Heart left ventricle (tissue), 16 donors: ENCODE measurements at places on chromosomes 16 and 17. TPM values are rescaled to one million over a fixed set of nuclear protein-coding genes. Genes with fewer than 3 reads are reported as not detected.

The CBFA2T3 gene
- 5.8 TPM for total RNA-seq

The HSPB9 gene
- total RNA-seq: not detected

The TMEM88 gene
- 16.7 TPM for total RNA-seq

The CAMTA2 gene
- total RNA-seq: 35.2 TPM

The SLFN14 gene
- total RNA-seq: not detected

The GLTPD2 gene
- total RNA-seq: not detected

The ARL6IP1 gene
- total RNA-seq: 46.5 TPM

The FAM171A2 gene
- 0.45 TPM for total RNA-seq

The CDC6 gene
- 0.65 TPM for total RNA-seq

The MYH13 gene
- total RNA-seq: not detected

The GJC1 gene
- total RNA-seq: 24.9 TPM

The ZPBP2 gene
- not detected for total RNA-seq

The NOTUM gene
- 0.60 TPM for total RNA-seq

GRCh38 chr17:16329519-16330271 is 23.6 kb downstream of the CENPV start:
- DNase-seq: no peak

DNA sequence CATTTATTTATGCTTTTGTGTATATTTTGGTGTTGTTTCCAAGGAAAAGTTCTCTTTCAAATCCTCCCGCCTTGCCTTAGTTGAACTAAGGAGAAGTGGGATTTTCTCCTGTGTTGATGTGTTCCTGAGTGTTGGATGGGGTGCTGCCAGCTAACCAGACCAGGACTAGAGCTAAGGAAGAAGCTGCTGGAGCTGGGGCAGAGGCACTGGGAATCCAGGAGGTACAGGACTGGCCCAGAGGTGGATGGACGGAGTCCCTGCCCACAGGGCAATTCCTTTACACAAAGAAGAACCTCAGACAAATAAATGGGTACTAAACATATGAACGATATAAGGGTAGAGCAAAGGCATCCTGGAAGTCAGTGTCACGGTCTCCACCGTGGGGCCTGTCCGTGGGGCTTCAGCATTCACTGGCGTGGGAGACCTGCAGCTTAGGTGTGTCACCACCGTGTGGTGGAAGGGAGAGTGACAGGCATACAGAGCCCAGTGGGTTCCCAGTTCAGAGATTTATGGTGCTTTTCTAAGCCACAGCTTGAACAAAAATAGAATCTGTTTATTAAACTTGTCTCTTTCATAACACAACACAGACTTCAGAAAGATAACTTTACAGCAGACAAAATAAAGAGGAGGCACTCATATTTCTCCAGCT is 270.7 kb downstream of the NTN1 start:
- peak; percentile 43 for DNase-seq

- DNase-seq: peak; percentile 50
Observed at GRCh38 chr17:83195330-83196023, 116.1 kb downstream of the METRNL start.

GRCh38 chr17:69523244-69523861 is 108.9 kb downstream of the MAP2K6 start:
- peak; percentile 20 for DNase-seq

DNA sequence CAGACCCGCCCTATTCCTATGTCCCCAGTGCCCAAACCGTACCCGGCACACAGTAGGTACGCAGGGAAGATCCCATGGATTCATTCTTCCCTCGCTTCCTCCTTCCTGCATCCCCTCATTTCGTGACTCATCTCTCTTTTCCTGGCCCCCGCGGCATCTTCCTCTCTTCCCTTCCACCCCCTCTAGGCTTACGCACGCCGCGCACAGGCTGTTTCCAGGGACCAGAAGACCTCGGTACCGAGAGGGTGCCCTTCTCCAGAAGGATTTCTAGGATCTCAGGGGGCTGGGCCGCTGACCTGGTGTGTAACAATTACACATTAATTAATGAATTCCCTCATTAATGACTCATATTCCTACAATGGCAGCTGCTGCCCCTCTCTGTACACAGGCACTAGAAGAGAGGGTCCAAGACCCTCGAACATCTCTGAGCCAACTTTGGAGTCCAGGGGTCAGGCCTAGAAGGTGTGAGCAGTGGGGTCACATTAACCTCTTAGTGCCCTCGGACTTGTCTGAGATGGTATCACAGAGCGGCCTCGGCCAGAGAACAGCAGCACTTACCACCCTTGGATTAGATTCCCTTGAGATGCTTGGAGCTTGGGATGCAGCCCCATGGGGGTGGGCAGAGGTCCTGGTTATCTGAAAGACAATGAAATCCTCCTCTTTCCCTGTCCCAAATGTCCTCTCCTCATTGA is 16.8 kb upstream of the PLLP start:
- peak; percentile 40 for DNase-seq

DNA sequence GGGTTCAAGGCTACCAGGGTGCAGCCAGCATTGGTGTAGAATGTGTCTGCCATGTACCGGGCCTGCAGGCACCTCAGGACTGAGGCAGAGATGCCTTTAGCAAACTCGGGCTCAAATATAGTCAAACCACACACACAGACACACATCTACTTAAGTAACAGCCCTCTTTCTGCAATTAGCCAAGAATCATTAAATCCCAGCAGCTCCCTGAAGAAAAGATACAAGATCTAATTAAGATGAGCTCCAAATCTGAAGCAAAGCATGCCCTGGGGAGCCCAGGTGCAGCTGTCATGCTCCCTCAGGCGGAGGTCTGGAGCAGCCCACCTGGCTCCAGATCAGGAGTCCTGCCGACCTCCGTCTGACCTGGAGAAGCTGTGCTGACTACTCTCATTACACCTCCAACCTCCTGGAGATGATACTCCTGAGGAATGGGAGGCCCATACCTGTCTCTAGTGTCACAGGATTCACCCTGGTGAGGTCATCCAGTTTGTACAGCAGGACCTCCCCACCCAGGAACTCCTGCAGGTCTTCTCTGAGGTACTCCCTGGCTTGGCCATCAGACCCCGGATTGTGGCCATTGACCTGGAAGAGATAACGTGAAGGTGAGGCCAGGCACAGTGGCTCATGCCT is 6.9 kb downstream of the MYO19 start:
- no peak for DNase-seq

- no peak for DNase-seq
Observed at GRCh38 chr17:17298108-17298507, 5.1 kb upstream of the NT5M start.

- DNase-seq: no peak
Observed at GRCh38 chr17:28944862-28945741, 6.2 kb downstream of the PHF12 start.

DNA sequence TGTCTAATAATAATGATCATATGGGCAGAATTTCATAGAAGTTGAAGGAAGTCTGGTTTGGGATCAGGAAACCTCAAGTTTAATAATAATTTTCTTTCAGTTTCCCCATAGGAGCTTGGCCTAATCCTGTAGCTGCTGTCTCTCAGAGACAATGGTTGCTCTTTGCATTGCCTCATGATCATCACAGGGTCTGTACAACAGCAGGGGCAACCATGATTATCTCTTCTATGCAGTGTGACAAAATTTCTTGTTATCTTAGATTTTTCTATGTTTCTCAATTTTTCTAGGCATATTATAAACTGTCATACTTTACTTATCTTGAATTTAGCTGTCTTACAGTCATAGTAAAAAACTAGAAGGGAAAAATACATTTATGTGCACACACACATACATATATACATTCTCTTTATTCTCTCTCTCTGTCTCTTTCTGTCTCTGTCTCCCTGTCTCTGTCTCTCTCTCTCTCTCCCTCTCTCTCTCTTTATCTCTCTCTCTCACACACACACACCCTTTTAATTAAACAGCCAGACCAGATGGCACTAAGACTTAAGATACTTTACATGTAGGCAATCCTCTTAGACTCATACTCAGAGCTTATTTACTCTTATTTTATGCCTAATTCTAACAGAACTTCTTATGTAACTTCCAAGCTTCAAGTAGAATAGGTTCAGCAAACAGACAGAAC is 30.5 kb downstream of the SMIM36 start:
- DNase-seq: no peak

DNA sequence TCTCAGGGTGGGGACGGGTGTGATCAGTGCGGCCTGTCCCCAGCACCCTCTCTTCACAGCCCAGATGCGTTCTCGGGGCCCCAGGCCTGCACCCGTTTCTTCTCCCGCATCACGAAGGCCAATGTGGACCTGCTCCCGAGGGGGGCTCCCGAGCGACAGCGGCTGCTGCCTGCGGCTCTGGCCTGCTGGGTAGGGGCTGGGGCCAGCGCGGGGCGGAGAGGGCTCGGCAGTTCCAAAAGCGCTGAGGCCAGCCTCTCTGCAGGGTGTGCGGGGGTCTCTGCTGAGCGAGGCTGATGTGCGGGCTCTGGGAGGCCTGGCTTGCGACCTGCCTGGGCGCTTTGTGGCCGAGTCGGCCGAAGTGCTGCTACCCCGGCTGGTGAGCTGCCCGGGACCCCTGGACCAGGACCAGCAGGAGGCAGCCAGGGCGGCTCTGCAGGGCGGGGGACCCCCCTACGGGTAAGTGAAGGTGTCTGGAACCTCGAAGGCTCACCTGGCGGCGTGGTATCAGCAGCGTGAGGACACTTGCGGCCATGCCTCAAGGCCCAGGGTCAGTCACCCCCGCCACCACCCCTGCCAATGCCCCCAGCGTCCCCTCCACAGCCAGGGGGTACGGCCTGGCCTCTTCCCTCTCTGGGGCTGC is 4.4 kb downstream of the MSLN start:
- no peak for DNase-seq

DNA sequence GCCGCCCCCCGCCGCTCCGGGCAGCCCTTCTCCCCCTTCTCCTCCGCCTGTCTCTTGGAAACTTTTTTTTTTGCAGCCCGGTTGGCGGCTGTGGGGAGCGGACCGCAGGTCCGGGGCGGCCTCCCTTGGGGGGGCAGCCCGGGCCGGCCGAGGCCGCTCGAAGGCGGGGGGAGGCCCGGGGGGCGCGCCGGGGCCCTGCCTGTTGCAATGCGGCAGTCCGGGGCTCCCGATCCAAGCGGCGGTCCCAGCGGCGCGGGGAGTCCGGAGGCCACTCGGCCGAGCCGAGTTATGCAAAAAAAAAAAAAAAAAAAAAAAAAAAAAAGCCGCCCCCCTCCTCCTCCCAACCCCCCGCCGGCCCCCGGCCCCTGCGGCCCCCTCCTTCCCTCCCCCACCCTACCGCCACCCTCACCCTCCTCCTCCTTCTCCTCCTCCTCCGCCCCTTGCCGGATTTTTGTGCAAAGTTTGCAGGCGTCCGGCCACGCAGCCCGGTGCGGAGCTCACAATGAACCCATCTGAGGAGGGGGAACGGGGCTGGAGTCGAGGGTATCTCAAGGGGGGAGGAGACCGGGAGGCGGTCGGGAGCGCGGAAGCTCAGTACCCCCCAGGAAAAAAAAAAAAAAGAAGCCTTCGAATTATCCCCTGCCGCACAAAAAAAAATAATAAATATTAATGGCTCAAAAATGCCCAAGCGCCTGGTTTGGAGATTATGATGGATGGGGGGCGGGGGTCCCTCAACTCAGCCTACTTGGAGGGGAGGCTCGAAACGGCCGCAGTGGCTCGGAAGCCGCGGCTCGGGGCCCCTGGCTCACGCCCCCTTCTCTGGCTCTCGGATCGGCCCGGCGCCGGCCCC is at the start of gene ZNF423:
Gene ZNF423, minus strand, starts transcription at position 291 of the 850 bp plus-strand sequence. CDS start 338 bp downstream, outside the sequence.
- no peak for DNase-seq

DNA sequence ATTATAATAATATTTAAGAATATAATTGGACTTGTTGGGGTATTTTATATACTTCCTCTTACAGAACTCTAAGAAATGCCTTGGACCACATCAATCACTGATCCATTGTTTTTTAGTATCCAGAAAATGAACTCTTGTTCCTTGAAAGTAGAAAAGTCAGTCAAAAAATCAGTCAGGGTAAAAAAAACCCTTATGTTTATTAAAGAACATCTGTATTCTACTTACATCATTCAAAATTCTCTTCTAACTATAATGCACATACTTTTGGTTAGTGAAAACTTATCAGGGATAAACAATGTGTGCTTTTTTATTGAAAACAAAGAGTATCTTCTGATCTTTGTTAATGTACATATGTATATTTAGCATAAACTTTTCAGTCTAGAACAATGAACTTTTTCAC is 23.5 kb upstream of the CDR2 start:
- DNase-seq: no peak

GRCh38 chr17:7283471-7284216 is 2.1 kb downstream of the SLC2A4 start:
- no peak for DNase-seq

GRCh38 chr16:55703003-55704001 is 47.5 kb downstream of the SLC6A2 start:
- DNase-seq: no peak

GRCh38 chr17:72077326-72077960 is 43.4 kb upstream of the SOX9 start:
- DNase-seq: no peak

DNA sequence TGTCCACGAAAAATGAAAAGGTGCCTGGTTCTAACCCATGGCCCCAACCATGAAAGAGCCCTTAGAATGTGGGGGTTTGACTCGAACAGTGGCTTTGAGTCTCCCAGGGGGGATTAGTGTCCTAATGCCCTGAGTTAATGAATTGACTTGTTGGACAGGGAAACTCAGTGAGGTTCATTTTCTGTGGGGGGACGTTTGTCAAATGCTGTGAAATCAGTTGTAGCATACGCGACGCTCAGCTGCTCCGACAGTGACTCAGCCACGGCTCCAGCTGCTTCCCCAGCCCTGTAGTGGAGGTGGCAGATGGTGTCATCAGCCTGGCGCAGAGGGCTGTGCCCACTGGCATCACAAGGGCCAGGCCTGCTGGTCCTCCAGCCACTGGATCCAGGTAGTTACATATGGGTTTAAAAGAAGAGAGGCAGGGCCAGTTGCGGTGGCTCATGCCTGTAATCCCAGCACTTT is 3.9 kb upstream of the TMEM235 start:
- DNase-seq: no peak

DNA sequence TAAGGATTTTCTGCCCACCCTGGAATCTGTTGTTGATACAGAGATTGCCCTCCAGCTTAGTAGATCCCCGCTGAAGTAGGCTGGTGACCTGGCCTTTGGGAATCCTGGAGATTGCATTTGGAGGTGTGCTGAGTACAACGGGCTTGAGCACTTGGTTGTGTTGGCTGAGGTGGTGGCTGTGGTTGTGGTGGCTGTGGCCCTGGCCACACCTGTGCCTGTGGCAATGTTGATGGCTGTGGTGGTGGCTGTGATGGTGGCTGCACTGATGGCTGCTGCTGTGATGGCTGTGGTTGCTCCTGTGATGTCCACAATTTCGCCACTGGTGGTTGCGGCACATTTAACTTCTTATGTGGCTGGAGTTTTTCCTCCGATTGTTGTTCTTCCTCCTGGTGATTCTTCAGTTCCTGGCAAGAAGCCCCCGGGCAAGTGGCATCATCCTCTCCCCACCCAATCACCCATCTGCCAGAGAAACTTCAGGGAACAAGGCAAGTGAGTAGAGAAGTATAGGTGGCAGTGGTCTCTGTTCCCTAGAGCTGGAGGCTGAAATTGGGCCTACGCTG is 4.2 kb downstream of the CCDC200 start:
- DNase-seq: peak; percentile 8

DNA sequence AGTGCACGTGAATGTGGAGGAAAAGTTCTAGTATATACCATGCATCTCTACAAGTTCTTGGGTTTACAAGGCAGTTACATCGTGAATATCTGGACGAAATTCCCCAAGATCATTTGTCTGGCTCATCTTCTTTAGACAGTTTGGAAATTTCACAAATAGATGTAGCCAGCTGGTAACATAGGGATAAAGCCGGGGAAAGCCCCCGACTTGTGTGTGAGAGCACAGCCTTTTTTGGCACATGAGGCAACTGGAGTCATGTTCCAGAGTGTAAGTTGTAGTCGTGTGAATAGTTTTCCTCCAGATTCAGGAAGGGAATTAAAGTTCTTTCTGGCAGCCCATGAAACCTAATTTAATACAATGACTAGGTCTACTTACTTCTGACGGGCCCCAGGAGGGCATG is 62.3 kb downstream of the MARCHF10 start:
- DNase-seq: no peak
